ENCODE measurements at places on chromosomes 11 and 22. TPM values are rescaled to one million over a fixed set of nuclear protein-coding genes. Genes with fewer than 3 reads are reported as not detected.

DNA sequence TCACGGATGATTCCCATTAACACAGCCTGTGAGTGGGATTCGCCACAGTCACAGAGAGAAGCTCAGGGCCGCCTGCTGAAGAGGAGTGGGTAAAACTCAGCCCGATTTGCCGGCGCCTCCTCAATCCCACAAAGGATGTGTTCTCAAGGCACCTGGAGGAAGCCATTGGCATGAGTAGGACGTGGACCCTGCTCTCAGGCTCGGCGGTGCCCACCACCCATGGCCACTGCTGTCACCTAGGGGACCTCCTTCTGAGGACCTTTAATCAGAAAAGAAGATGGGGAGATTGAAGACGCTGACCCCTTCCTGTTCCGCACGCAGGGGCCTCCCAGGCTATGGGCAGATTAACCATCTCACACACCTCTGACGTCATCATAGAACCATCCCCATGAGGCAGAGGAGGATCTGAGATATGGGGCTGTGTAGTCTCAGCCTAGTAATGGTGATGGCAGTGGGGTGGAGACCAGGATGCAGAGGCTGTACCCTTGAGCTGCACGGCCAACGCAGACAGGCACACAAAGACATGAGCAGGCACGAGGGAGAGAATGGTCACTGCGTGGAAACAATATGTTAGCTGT, 571.8 kb downstream of the BRD1 start:
- no peak for DNase-seq

GRCh38 chr11:8917157-8917825, 6.3 kb downstream of the AKIP1 start:
- peak; percentile 44 for DNase-seq

Gene PACSIN3
- 11.0 TPM for polyA plus RNA-seq

Gene ANKK1
- polyA plus RNA-seq: 2.5 TPM

Gene PTPRCAP
- polyA plus RNA-seq: 5.6 TPM

Measured in testis (tissue), 5 donors.